ENCODE measurements at places on chromosomes 1 and 21.
A peak's percentile ranks its signal among the peaks of the same experiment; 100 is the strongest.

DNA sequence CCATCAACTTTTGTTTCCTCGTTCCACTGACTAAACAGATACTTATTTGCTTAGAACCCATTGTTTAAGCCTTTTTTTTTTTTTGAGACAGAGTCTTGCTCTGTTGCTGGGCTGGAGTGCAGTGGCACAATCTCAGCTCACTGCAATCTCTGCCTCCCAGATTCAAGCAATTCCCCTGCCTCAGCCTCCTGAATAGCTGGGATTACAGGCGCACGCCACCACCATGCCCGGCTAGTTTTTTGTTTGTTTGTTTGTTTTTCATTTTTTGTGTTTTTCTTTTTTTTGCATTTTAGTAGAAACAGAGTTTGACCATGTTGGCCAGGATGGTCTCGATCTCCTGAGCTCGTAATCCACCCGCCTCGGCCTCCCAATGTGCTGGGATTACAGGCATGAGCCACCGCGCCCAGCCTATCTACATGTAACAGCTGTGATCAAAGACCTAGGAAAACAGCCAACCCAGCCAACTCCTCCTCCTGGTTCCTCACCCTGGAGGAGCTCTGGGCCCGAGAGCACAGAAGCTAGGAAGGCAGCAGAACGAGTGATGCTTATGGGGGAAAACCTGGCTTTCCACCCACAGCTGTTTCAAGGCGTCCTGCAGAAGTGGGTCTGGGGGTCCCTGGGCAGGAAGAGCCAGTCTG lies 32.9 kb downstream of the KCNN3 start:
- no peak for DNase-seq

- no peak for DNase-seq
Measured at GRCh38 chr1:96095849-96096612, 625.6 kb upstream of the PTBP2 start.

GRCh38 chr21:35206141-35207125 lies 157.3 kb upstream of the RUNX1 start:
- no peak for DNase-seq

DNA sequence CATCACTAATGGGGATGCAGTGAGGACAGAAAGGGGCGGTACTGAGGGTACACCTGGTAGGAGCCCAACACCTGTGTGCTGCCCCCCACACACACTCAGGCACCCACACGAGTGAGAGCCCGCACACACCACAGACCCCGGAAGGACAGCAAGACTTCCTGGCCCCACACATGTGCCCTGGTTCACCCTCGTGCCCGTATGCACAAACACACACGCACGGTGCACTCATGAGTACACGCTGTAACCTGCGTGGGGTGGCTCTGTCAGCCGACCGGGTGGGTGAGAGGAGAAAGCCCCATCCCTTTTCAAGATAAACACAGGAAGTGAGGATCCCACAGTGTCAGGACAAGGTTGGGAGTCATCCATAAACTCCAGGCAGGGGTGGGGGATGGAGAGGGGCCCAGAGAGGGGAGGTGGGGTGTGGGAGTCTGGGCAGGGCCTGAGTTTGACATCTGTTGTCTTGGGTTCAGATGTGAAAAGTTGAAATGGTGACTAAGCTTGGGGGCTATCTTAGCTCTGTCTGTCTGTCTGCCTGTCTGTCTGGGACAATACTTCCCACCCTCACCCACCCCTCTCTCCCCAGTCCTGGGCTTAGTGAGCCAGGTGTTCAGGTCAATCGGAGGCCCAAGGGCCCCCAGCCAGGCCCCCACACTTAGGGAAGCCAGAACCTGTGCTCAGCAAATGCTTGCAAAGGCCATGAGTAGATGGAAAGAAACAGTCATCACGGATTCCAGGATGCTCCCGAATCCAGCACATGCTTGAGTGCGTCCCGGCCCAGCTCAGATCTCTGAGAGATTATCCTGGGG lies 119.8 kb upstream of the ZBTB40 start:
- no peak for DNase-seq

GRCh38 chr1:172699695-172700227 lies 40.9 kb downstream of the FASLG start:
- peak; percentile 23 for DNase-seq

DNA sequence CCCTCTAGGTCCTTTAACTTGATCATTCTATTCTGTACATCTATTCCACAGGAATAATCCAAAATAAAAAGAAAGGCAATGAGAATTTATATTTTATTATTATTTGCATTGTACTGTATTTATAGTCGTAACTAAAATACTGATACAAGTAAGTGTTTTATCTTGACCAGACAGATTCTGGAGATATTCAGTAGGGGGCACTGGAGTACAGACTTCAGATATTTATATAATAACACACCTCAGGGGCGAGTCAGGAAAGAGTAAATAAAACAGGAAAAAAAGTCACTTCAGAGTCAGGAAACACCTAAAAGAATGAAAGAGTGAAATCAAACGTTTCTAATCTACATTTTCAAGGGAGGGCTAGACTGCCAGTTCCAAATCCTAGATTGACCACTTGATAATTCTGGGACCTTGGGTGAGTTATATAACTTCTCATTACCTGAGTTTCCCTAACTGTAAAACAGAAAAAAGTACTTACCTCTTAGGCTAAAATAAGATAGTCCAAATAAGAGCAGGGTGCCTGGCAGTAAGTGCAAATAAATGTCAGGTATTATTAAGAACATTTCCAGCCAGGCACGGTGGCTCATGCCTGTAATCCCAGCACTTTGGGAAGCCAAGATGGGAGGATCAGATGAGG lies 31.1 kb upstream of the MTF1 start:
- no peak for DNase-seq

DNA sequence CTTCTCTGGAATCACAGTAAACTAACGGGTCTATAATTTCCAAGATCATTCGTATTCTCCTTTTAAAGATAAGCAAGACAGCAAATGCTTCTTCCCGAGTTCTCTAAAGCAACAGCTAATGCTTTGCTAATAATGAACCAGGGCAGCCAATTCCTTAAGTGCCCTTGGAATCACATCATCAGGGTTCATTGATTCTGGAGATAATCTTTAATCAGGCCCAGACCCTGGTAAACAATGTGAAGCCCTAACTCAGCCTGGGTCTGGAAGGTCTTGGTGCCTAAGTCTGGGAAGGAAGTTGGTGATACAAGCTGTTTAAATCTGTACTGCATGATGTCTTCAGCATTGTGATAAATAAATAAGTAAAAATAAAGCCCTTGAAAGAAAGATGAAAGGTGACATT lies 18.4 kb downstream of the ERI3 start:
- DNase-seq = no peak

- no peak for DNase-seq
Measured at GRCh38 chr1:85743814-85744213, 35.6 kb upstream of the ZNHIT6 start.

DNA sequence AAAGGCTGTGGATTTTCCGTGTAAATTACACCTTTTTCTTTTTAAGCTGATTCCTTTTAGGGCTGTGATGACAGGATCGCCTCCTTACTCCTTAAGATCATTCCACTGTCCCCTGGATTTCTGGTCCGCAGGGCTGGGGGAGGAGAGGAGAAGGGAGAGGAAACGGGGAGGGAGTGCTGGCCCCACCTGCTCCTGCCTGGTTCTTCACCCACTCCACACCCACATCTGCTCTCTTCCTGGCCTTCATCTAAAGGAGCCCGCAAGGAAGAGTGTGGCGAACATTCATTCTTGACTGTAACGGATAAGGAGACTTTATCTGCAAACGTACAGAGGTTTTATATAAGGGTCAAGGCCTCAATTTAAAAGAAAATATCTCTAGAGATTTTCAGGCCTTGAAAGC lies 242.0 kb downstream of the RHOU start:
- no peak for DNase-seq

DNA sequence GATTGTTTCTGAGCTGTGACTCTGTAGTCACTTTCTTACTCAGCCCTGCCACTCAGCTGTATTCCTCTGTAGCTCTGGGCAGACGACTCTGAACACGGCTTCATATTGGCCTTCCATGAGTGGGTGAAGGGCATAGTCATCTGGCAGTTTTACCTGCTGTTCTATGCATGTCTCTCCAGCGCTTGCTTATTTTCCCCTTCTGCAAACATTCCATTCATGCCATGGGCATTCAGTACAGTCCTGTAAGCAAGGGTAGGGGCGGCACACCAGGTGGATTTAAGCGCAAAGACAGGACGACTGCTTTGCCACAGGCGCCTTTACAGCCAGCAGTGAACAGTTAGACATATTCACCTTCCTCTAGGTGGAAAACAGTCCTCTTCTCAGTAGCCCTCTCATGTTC lies 4.4 kb upstream of the WDR26 start:
- no peak for DNase-seq

GRCh38 chr1:177928952-177929351 lies 40.9 kb downstream of the SEC16B start:
- no peak for DNase-seq

DNA sequence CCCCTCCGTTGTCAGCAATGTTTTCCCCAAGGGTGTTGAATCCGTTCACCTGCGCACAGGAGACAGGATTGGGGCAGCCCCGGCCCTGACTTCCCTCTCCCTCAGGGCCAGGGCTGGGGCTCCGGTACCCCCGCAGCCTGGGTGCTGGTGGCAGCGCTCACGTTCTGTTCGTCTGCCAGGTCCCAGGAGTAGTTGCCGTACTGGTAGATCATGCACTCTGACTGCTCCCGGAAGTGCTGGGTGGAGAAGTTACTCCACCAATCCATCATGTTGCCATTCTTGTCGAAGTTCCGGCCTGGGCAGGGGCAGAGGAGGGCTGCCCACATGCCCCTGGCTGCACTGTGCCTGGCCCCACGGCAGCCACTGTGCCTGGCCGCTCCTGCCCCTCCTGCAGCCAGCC lies 6.1 kb downstream of the PRXL2B start:
- DNase-seq = no peak

- no peak for DNase-seq
Measured at GRCh38 chr1:167620002-167620401, 10.0 kb upstream of the RCSD1 start.

- no peak for DNase-seq
Measured at GRCh38 chr1:2810281-2810680, 8.8 kb upstream of the TTC34 start.

DNA sequence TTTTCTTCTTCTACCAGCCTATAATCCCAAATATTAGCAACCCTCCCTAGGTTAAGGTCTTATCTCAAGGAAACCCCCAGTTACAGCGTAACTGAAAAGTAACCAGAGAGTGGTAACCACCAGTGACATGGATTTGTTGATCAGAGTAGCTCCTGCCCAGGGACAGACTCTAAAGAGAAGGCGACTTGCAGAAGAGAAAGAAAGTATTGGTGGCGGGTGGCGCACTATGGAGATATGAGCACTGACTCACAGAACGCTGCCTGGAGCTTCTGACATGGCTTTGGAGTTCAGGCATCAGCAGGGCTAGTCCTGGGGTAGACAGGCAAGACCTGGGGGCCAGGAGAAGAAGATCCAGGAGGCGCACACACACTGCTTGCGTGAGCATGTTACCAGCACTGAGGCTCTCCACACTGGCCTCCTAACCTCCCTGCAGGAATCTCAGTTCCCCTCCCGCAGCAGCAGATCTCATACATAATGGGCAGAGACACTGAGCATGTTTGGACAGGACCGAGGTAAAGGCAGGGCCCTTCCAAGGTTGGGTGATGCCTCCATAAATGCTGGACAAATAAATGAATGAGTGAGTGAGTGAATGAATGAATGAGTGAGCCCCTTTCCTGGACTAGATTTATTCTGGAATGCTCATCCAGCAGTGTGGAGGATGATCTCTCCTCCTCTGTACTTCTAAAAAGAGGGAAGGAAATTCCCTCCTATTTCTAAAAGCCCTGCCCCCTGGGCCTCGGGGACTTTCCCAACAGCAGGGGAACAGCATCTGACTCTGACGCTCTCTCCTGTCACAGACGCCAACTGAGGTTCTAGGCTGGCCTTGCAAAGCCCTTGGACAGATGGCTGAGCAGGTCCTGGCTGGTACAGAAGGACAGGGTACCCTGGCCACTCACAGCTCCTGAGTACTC lies 175.5 kb downstream of the CLIC6 start:
- no peak for DNase-seq

DNA sequence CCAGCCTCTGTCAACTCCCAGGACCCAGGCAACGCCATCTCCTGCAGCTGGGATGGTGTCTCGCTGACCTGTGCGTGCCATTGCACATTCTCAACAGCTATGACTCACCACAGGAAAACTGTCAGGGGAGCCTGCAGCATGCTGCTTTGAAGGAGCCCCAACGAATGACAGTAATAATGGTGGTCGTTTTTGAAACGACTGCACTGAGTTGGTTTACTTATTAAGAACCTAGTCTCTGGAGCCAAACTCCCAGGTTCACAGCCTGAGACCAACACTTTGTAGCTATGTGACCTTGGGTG lies 21.6 kb downstream of the TCEA3 start:
- DNase-seq = no peak

DNA sequence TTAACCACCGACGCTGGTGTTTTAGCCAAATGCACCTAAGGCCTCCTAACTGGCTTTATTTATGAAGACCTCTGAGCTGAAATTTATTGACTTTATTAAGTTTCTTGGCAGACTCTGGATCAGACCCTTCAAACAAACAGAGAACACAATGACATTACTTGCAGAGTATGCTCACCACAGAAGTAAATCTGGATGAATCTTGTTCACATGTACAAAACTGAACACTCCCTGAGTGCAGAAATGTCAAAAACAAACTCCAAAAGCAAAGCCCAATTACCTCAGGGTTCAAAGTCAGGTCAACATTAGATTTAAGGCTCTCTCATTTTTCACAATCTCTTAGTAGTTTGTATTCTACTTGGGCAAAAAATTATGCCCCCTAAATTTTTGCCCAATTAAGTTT lies 218.6 kb downstream of the SLC45A1 start:
- DNase-seq = no peak

DNA sequence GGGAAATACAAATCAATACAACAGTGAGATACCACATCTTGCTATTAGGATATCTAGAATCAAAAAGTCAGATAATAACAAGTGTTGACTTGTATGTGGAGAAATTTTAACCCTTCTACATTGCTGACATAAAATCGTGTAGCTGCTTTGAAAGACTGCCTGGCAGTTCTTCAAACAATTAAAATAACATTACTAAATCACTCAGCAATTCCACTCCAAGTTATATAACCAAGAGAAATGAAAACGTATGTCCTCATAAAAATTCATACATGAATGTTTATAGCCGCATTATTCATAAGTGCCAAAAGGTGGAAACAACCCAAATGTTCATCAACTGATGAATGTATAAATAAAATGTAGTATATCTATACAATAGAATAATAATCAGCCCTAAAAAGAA lies 164.6 kb downstream of the RASAL2 start:
- no peak for DNase-seq

- DNase-seq = no peak
Measured at GRCh38 chr1:116503546-116504307, 67.1 kb downstream of the CD58 start.

- no peak for DNase-seq
Measured at GRCh38 chr1:162551969-162552683, 9.4 kb upstream of the UAP1 start.

- DNase-seq = no peak
Measured at GRCh38 chr1:167542109-167543032, 11.2 kb downstream of the CREG1 start.

Data from stimulated activated CD4-positive, alpha-beta T cell treated with anti-CD3 and anti-CD28 coated beads, Interleukin-4, amount 100 ng/mL, for 24 hours (primary cell).